Effector CD4-positive, alpha-beta T cell (primary cell): ENCODE measurements at places on chromosomes 12 and 14.

- DNase-seq: peak; percentile 9
Observed at GRCh38 chr12:46342562-46343033, 30.0 kb downstream of the SLC38A2 start.

DNA sequence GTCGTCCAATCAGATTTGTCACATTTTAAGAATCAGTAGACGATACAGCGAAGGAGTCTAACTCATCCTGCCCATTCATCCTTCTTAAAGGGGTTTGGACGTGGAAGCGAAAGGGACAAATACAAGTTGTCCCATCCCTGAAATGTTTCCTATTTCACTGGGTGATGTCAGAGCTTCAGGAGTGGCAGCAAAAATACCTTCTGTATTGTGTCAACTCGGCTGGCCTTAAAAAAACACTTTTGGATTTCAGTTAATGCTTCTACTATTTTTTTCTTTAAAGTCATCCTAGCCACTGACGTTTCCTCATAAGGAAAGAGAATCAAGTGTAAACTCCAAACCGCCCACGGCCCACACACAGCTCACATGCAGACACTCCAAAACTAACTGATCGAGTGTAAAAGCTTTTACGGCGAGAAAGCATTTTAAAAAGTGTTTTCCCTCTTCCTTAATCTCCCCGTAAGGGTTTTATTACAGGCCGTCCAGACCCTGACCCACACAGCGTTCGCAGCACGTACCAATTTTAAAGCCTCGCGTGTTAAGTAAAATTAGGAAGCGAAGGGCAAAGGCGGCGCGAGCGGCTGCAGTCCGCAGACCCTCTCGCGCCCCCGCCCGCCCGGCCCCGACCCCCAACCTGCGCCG is 593 bp downstream of the CFL2 start:
- DNase-seq: no peak

DNA sequence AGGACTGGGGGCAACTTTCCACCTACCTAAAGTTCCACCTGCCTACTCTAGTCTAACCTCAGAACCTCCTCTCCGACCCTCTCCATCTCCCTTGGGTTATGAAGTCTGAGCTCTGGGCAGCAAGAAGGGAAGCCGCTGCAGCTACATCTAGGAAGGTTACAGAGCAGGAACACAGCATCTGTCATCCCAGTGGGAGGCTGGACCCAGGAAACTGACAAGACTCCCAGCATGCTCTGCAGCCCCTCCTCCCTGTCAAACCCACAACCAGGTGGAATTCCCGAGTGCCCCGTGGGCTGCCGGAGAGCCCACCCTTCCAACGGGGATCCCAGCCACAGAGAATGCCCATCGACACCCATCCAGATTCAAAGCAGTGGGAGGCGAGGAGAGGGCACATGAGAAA is 2.1 kb downstream of the TESC start:
- no peak for DNase-seq

DNA sequence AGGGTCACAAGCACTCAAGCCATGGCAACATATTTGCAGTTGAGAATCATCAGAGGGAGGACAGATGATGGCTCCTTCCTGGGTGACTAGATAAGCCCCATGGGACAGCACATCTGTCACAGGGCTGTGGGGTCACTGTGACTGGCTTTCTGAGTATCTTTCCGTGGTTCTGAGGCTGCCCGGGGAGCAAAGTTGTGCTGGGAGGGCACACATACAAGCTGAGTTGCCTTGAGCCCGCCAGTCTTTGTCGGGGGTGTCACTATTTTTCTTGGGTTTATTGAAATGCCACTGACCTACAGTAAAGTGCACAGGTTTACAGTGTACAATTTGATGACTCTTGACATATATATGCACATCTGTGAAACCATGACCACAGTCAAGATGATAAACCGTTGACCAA is 17.2 kb upstream of the KIF26A start:
- DNase-seq: no peak

- no peak for DNase-seq
Observed at GRCh38 chr12:118377021-118377883, 897 bp downstream of the SUDS3 start.

DNA sequence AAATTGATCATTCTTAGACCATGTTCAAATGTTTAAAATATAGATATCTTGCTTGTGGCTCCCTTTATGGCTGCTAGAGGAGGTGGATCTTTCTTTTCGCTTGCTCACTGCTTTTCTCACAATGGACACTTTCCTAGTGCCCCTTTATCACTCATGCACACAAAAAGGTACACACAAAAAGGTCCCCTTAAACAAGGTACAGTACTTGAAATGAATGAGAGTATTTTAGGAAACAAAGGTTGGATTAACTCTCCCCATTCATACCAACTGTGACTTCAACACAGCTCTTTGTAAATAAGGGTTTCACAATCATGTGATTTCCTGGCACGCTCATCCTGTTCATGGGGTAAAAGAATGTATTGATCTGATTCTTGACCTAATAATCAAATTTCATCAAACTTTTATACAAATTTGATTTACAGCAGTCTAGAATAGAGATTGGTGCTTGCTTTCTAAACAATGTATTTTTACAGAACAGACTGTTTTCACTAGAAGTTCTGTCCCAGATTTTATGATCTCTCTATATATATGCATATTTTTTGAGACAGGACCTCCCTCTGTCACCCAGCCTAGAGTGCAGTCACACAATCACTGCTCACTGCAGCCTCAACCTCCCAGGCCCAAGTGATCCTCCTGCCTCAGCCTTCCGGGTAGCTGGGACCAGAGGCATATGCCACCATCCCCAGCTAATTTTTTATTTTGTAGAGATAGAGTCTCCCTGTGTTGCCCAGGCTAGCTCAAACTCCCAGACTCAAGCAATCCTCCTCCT is 34.4 kb upstream of the EPS8 start:
- DNase-seq: no peak
